ENCODE measurements at places on chromosomes 16 and 17.

DNA sequence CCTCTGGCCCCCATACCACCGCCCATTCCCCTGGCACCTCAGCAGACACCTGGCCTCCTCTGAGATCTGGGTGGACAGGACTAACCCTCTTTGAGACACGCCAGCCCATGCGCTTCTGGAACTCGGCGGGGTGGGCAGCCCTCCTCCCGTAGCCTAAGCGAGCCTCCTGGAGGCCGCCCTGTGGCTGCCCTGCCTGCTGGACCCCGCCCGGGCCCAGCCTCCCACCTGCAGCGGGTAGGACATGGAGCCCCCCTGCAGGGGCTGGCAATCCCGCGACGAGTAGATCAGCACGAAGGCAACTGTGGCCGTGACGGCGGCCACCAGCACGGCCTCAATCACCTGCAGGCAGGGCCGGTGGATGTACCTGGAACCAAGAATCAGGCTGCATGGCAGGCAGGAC, 8.2 kb upstream of the CCDC154 start:
- DNase-seq, result no peak

GRCh38 chr16:57266531-57267260, 17.8 kb downstream of the PLLP start:
- no peak for DNase-seq

GRCh38 chr17:7318121-7318860, 3.1 kb upstream of the GPS2 start:
- DNase-seq, result no peak

DNA sequence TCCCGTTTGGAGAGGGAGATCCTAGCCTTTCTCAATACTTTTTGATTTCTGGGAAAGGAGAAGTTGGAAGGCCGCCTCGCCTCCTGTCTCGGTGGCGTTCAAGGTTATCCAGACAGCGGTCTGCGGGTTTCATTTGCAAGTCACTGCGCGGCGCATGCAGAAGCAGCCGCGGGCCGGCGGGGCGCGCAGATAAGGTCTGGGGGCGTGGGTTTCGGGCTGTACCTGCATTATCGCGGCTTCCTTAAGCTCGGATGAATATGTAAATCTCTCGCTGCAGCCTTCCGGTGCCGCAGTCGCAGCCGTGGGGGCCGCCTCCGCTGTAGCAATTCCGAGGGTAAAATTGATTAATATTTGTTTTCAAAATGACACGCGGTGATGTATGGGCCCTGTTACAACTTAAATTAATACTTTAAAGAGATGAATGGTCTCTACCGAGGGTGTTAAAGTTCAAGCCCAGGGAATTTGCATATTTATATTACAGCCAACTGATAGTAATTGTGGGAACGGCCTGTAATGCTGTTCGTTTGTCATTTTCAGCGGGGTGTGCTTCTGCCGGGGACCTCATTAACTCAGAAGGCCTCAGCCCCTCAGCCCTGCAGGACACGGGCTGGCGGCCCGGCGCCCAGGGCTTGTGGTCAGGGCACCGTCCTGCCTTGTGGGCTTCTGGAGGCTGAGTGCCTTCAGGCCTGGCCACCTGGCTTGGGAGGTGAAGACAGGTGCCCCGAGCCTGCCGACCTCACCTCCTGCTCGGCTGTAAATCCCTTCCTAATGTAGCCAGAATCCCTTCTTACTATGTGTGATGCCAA, 99.4 kb downstream of the CYLD start:
- peak; percentile 7 for DNase-seq

DNA sequence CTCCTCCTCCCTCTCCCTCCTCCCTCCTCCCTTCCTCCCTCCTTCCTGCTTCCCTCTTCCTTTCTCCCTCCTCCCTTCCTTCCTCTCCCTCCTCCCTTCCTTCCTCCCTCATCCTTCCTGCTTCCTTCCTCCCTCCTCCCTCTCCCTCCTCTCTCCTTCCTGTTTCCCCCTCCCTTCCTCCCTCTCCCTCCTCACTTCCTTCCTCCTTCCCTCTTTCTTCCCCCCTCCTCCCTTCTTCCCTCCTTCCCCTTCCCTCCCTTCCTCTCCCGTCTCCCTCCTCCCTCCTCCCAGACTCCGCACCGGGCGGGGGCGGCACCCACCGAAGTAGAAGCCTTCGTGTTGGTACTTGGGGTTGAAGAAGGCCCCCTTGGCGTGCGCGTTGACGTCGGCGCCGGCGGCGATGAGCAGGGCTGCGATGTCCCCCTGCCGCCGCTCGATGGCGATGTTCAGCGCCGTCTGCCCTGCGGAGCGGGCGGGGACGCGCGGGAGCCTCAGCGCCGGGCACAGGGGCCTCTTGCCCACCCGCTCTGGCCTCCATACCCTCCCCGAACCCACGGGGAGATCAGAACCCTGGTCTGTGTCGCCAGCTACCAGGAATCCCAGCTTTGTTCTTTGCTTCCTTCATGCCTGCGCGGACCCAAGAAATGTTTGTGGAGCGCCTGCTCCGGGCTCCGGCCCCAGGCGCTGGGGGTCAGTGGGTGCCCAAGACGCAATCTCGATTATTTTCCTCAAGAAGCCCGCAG, 22.2 kb downstream of the TRPV3 start:
- DNase-seq, result peak; percentile 70

GRCh38 chr17:27668488-27668823, 37.5 kb downstream of the LGALS9 start:
- no peak for DNase-seq

DNA sequence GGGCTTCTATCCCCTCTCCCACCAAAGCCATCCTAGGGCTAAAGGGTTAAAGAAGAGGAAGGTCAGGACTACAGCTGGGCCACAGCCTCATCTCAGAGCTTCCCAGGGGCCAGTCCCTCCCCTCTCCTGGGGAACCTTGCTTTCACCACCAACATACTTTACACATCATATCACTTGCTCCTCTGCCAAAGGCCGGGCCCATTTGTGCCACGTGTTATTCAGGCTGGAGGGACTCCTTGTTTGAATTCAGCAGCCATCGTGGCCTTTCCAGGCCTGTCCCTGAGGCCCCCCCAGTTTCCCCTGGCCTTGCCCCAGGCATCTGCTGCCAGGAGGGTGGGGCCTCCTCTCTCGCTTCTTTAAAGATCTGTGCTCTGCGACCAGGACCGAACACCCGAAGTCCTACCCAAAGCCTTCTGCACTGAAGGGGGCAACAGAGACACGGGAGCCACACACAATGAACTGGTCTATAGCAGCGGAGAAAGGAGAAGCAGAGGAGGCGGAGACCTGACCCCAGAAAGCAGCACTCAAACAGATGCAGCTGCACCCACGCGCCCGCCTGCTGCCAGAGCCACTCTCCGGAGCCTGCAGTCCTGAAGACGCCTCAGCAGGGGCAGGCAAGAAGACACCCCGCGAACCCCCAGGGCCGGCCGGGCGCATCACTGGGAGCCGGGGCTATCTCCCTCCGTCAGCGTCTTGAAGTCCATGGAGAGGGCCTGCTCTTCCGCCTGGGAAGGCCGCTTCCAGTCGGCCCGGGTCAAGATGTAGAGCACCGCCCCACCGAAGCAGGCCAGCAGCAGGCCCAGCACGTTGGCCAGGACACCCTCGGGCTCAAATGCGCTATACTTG, 12.1 kb downstream of the CYB561 start:
- peak; percentile 85 for DNase-seq

- no peak for DNase-seq
Observed at GRCh38 chr16:89613231-89613953, at the start of gene DPEP1. DPEP1 (plus strand) TSS chr16:89613642; CDS start chr16:89630411, 16,769 bp downstream.

GRCh38 chr17:81192386-81193050, 26.5 kb upstream of the AATK start:
- DNase-seq, result no peak

- peak; percentile 22 for DNase-seq
Observed at GRCh38 chr16:73298562-73298961, 250.6 kb upstream of the ZFHX3 start.

DNA sequence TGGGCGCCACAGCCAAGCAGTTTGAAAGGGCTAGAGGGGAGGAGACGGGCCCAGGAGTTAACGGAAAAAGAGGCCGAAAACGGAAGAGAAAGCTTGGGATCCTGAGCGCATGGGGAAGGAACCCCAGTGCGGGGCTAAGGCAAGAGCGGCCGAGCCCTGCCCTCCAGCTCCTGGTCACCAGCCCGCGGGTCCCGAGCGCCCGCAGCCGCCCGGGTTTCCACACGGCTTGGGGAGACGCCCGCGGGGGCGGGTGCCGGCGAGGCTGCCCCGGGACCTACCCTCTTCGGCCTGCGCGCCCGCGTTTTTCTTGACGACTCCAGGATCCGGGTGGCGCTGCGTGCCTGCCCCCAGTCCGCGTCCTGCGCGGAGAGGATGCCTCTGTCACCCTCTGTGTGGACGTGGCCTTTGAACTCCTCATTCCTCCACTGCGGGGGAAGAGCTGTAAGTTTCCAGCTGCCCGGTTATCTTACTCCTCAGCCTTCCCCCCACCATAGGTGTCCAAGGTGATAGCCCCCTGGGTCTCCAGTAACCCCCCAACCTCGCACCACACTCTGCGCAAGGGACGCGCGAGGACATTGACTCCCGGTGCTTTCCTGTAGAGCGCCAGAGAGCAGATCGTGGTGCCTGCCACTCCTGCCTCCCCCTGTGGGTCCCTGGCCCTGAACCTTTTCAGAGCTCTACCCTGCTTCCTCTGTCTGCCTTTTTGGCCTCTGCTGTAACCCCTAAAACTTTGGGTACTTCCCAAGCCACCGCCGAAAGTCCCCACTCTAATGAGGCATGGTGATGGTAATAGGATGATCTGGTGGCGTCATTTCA, 1.7 kb upstream of the CDH11 start:
- peak; percentile 75 for DNase-seq

GRCh38 chr16:19875900-19876299, 8.7 kb downstream of the GPRC5B start:
- DNase-seq, result no peak

- DNase-seq, result no peak
Observed at GRCh38 chr16:24045641-24046040, 209.9 kb downstream of the PRKCB start.

DNA sequence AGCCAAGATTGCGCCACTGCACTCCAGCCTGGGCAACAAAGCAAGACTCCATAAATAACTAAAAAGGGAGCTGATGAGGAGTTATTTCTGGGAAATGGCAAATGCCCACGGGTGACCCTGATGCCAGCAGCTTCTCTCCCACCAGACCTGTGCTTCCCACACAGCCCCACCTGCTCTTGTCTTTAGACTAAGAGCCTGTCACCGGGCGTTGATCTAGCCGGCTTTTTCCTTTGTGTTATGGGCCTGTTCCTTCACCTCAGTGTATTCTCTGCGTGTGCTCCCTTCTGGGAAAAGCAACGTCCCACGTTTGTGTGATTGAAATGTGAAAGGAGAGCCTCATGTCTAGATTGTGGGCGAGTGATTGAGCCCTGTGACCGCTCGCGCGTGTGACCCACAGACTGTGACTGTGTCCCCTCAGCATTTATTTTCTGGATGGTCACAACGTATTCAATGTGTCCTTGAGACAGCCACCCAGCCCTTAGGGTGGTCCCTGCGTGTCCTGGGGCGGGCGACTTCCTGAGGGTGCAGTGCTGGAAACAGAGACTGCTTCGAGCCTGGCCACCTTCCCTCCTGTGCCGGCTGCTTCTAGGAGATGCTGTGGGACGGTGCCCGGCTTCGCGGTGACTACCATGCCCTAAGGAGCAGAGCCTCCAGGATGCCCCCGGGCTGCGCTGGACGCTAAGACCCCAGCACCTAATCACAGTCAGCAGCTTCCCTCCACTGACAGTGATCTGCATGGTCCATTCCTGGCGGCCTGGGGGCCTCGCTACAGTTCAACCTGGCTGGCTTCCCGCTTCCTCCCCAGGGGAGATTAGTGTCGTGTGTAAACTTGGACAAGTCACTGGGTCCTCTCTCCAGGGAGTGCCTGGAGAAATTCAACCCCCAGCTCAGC, 7.8 kb upstream of the RNPS1 start:
- no peak for DNase-seq

DNA sequence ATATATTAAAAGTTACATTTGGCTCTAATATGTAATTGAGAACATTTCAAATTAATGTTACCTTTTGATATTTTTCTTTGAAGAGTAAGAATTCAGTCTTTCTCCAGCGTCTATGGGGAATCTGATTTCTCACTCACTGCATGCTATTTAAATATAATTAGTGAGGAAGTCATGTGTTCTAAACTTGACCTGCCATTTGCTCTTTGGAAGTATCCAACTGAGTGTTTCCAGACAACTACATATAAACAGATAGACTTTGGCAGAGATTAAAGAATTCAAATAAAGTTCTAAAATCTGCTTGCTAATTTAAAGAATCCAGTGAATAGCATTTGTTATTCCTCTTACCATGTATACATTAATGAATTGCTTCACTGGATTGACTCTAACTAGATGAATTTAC, 23.5 kb downstream of the OMG start:
- DNase-seq, result no peak

- no peak for DNase-seq
Observed at GRCh38 chr16:80081846-80082245, 458.9 kb upstream of the DYNLRB2 start.

DNA sequence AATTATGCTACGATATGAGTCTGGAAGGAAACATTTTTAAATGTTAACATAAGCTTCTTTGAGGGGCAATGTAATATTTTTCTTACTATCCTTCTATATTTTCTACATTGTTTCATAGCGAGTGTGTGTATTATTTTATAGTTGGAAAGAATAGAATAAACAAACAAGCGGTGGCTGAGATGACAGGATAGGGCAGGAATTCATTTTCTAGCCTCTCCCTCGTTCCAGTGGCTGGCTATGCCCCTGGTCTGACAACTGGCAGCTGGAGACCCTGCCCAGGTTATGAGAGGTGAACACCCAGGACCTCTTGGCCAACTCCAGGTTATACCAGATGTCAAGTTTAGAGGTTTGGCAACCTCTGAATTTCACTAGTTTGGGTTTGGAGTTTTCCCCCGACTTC, 14.5 kb upstream of the TNRC6C start:
- DNase-seq, result peak; percentile 60

DNA sequence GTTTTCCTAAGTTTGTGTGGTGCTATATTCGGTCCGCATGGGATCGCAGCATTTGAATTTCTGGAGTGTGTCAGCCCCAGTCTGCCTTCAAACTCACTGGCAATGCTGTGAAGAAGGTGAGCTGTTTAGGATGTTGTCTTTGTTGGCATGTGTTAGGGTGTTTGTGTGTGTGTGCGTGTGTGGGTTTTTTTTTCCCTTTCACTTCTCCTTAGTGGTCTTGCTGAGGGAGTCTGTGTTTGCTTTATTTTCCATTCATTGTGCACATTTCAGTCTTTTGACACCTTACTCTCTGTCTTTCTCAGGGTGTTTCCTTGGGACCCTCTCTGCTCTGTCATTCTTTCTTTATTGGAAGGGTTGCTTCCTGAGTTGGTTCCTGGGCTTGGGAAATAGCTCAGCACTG, 27.7 kb upstream of the RBFOX1 start:
- no peak for DNase-seq

- no peak for DNase-seq
Observed at GRCh38 chr17:73932216-73932749, 271.2 kb upstream of the RPL38 start.

- DNase-seq, result no peak
Observed at GRCh38 chr16:82260212-82260795, 90.3 kb upstream of the MPHOSPH6 start.
